ENCODE measurements at places on chromosomes 13 and 19. TPM values are rescaled to one million over a fixed set of nuclear protein-coding genes. Genes with fewer than 3 reads are reported as not detected.

GRCh38 chr13:110634558-110634957, 19.2 kb downstream of the NAXD start:
- H3K27ac ChIP-seq: no peak overlapping the region
- DNase-seq: no peak
- H3K36me3 ChIP-seq: no peaks in the 10 kb centered on the region

DNA sequence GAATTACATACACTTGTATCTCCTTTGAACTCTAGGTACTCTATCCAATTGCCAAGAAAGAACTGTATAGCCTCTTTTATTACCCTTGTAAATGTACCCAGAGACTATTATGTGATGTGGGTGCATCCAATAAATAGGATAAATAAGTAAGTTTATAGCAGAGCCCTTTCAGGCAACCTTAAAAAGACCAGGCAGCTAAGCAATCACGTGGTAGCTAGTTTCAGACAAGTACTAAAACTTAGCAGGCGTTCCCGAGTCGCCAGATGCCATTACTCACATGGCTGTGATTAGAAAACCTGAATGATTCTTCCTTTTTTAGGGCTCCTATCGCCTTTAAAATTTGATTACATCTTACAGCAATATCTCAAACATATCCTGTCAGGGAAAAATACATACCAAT, 1303.0 kb downstream of the EFNB2 start:
- H3K36me3 ChIP-seq: no peaks in the 10 kb centered on the region
- no peak overlapping the region for H3K27ac ChIP-seq
- no peak overlapping the region for H3K4me3 ChIP-seq
- DNase-seq: no peak

- H3K36me3 ChIP-seq: no peaks in the 10 kb centered on the region
- peak overlapping the region; percentile 90 for H3K27ac ChIP-seq
- peaks cover 9% of the 10 kb centered on the region for H3K4me1 ChIP-seq
- H3K27me3 ChIP-seq: no peaks in the 10 kb centered on the region
Measured at GRCh38 chr19:36417752-36418286, 625 bp downstream of the ZFP82 start.

- no peaks in the 10 kb centered on the region for H3K4me1 ChIP-seq
- no peaks in the 10 kb centered on the region for H3K36me3 ChIP-seq
- no peak overlapping the region for H3K27ac ChIP-seq
- DNase-seq: peak; percentile 90
Measured at GRCh38 chr19:7550987-7551761, 15.7 kb downstream of the PNPLA6 start.

GRCh38 chr13:23777575-23777870, 111.7 kb downstream of the MIPEP start:
- no peak overlapping the region for H3K27ac ChIP-seq
- no peaks in the 10 kb centered on the region for H3K27me3 ChIP-seq
- H3K4me1 ChIP-seq: no peaks in the 10 kb centered on the region
- no peak overlapping the region for H3K4me3 ChIP-seq
- no peaks in the 10 kb centered on the region for H3K36me3 ChIP-seq

- H3K27ac ChIP-seq: peak overlapping the region; percentile 87
- H3K27me3 ChIP-seq: no peaks in the 10 kb centered on the region
- no peaks in the 10 kb centered on the region for H3K36me3 ChIP-seq
Measured at GRCh38 chr19:1267477-1268225, 1.5 kb upstream of the CIRBP start.

GRCh38 chr19:40549007-40549708, 27.5 kb upstream of the SHKBP1 start:
- peak; percentile 72 for DNase-seq
- no peaks in the 10 kb centered on the region for H3K4me1 ChIP-seq
- no peak overlapping the region for H3K27ac ChIP-seq
- H3K4me3 ChIP-seq: no peak overlapping the region

- H3K4me3 ChIP-seq: peak overlapping the region; percentile 98
- H3K27me3 ChIP-seq: no peaks in the 10 kb centered on the region
Measured at GRCh38 chr13:28657784-28658538, 969 bp upstream of the POMP start.

DNA sequence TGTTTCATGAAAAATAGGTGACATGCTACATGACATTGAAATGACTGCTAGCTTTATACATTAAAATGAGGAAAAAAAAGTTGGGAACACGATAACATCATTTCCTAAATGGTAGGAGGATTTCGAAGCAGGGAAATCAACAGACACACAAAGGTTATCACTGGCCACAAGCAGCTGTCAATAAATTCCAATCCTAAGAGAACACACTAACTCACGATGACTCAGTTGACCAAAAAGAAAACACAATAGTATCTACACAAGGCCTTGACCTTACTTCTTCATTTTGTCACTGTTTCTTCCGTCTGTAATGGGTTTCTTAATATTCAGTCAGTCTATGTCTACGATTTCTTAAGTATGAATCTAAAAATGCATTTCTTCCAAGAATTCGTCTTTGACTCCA, 36.5 kb downstream of the STARD13 start:
- H3K27ac ChIP-seq: no peak overlapping the region
- no peaks in the 10 kb centered on the region for H3K4me1 ChIP-seq
- DNase-seq: no peak
- H3K27me3 ChIP-seq: no peaks in the 10 kb centered on the region
- H3K4me3 ChIP-seq: no peak overlapping the region
- no peaks in the 10 kb centered on the region for H3K36me3 ChIP-seq

DNA sequence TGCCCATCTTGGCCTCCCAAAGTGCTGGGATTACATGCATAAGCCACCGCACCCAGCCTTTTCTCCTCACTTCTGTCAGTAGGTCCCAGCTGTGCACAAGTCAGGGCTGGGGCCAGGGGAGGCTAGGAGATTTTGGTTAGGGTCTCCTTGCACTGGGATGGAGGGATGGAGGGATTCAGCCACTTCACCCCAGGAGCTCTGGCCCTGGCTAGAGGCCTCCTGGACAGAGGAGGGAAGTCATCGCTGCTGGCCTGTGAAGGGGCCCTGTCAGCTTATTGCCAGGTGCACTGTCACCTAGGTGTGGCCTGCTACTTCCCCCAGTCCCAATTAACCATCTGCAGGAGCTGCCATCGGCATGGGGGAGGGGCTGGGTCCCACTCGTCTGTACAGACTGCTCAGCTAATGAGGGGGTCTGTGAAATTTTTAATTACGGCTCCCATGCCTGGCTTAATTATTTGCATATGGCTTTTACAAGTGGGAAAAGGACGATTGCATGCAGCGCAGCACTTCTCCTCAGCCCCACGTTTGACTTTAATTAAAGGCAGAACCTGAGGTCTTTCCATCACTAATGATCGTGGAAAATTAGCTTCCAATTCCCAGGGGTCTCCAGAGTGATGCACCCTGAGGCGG, 52.4 kb downstream of the CHST8 start:
- no peaks in the 10 kb centered on the region for H3K4me1 ChIP-seq
- DNase-seq: no peak
- no peaks in the 10 kb centered on the region for H3K27me3 ChIP-seq
- H3K36me3 ChIP-seq: no peaks in the 10 kb centered on the region
- no peak overlapping the region for H3K27ac ChIP-seq
- H3K4me3 ChIP-seq: no peak overlapping the region

ZNF30 gene
- total RNA-seq: 2.0 TPM

FFAR3 gene
- total RNA-seq: 0.47 TPM

SLC15A1 gene
- 0.47 TPM for total RNA-seq

CGB2 gene
- total RNA-seq: 3.6 TPM

CRLF1 gene
- 5.3 TPM for total RNA-seq

KIR2DL3 gene
- not detected for total RNA-seq

Data from testis (tissue), 5 donors.